ENCODE measurements at places on chromosomes 3 and 15.
A peak's percentile ranks its signal among the peaks of the same experiment; 100 is the strongest.

- DNase-seq, result no peak
Measured at GRCh38 chr3:45601156-45601555, 6.6 kb downstream of the LIMD1 start.

DNA sequence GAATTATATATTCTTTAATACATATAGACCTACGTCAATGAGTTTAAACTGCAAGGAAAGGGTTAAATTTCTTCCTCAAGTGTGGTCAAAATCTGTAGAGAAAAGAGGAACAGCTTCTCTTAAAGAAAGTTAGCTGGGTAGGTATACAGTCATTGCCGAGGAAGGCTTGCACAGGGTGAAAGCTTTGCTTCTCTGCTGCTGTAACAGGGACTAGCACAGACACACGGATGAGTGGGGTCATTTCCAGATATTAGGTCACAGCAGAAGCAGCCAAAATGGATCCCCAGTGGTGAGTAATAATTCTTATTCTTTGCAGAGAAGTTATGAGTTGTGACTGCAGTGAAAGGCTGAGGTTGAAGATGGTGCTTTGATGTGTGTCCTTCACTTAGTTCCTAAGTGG lies at the start of gene CD86:
CD86 (plus strand) TSS at position 148 of the 400 bp plus-strand sequence; CDS start at position 276, 128 bp downstream.
- no peak for DNase-seq

- DNase-seq, result no peak
Measured at GRCh38 chr15:25347707-25348106, 91.1 kb downstream of the UBE3A start.

DNA sequence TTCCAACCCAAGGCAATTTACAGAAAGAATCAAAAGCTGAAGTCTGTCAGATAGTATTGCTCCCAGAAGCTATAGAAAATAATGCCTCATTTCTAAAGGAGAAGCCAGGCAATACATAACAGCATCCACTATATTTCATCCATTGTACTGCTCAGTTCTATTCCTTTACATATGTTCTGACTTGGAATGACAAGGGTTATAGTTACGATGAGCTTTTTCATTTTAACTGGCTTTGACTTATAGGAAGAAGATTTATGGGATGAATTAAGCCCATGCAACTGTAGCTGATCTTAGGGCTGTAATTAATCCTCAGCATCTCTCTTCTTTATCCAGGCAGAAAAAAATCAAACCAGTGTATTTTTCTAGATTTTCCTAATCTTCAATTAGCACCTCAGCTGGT lies 676.3 kb upstream of the CCDC54 start:
- no peak for DNase-seq

DNA sequence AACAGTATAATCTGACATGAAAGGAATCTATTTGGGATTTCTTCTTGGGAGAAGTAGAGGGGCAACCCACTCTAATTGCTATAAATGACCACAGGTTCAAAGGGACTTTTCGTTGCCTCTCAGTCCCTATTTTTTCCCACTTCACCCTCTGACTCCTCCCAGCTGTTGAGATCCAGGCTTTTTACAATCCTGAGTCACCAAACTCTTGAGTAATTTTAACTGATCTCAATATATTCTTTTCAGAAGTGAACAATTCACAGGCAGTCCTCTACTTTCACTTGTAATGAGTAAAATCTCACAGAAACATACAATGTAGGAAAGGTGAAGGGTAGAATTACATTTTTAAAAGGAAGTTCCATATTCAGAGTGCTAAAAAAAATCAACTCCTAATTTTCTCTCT lies 44.6 kb downstream of the EIF4E3 start:
- DNase-seq, result no peak

DNA sequence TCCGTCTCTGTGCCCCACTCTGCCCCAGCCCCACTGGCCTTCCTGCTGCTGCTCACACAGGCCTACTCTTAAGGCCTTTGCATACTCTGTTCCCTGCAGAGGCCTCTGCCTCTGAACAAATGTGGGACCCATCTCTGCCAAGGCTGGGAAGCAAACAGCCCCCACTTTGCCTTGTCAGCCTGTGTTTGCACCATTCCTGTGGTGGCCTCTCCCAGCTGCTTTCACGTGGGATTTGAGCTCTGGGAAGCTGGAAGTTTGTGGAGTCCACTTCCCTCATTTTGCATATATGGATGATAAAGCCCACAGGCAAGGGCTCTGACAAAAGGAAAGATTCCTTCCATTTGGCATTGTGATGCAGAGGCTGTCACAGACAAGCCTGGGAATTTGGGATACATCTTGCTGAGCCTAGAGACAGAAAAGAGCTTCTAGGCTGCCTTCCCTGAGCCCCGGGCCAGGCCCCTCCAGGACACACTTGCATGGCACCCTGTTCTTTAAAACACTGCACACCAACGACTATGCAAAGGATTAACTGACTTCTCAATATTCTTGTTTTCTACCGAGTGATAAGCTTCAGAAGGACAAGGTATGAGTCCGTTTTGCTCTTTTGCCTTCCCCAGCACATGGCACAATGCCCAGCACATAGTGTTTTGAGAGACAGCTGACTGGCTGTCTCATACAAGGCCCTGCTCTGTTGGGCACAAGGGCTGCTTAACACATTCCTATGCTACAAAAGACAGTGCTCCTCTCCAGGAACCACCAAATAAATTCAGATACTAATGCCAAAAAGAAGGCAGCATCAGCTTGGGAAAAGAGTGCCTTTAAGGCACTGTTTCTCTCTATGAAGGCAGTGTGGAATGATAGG lies 120.7 kb upstream of the TOPAZ1 start:
- no peak for DNase-seq

- no peak for DNase-seq
Measured at GRCh38 chr3:101084404-101084803, 91.2 kb upstream of the ABI3BP start.

DNA sequence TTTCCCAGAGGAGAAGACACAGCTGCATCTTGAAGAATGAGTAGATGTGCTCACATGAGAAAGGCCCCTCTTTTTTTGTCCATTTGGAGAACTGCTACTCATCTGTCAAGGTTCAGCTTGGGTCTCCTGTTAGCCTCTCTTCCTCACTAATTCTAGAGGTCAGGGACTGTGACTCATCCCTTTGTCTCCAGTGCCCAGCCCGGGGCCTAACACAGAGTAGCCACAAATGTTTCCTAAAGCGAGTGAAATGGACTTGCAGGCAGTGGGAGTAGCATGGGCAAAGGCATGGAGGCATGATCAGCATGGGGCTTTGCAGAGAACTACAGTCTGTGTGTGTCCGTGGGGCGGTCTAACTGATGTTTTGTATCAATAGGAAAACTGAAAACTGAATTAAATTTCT lies 33.9 kb upstream of the MRPS22 start:
- no peak for DNase-seq

DNA sequence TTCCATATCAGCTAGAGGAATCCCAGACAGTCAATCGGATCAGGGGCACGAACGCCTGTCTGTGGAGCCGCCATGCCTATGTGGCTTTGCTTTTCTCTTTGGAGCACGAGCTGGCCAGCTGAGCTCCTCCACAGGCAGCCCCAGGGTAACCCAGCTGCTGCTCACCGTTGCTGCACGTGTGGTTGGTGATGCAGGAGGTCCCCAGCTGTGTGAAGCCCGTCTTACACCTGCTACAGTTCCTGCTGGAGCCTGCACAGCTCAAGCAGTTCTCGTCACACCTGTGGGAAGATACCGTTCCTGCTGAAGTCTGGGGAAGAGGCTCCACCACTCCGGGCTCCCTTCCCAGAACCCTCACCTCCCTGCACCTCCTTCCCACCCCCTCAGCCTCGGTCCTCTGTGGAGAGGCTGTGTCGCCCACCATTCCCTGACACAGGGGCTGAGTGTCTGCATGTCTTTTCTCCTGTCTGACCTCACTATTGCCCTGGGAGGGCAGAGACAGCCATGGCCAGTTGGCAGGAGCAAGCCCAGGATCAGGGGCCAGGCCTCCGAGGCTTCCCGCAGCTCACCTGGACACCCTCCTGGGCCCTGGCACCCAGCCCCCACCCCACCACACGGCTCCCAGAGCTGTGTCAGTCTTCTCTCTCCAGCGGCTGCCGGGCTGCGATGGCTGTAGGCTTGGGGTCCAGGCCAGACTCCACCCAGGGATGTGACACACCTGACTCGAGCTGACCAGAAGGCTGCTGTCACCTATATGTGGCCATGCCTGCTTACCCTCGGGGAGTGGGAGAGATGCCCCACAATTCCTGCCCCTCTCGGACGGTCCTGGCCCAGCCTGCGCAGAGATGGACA lies 12.2 kb upstream of the SNRPA1 start:
- DNase-seq, result no peak

GRCh38 chr15:31501536-31502157 lies 175.0 kb downstream of the KLF13 start:
- DNase-seq, result no peak

- no peak for DNase-seq
Measured at GRCh38 chr15:78182821-78183220, 33.7 kb downstream of the IDH3A start.

- no peak for DNase-seq
Measured at GRCh38 chr3:116265320-116265695, 180.0 kb downstream of the LSAMP start.

DNA sequence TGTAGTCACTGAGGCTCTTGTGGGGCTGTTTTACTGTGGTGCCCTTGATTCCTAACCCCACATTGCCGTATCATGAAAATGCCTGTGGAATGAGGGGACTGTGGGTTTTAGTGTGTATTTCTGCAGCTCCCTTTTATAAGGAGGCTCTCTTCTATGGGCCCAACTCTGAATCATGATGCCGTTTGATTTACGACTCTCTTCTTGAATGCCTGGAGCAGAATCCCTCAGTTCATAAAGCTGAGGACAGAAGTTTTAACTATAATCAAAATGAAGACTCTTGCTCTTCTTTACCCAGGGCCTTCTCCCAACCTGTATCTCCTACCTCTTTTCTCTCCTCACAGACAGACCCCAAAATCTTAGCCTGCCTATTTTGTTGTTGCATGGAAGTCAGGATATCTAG lies 109.5 kb downstream of the RARB start:
- no peak for DNase-seq

- no peak for DNase-seq
Measured at GRCh38 chr3:150248888-150249681, 159.0 kb upstream of the TSC22D2 start.

- no peak for DNase-seq
Measured at GRCh38 chr3:15256861-15257341, 50.9 kb downstream of the CAPN7 start.

- no peak for DNase-seq
Measured at GRCh38 chr3:17090280-17090983, 205.7 kb downstream of the PLCL2 start.

GRCh38 chr3:48503401-48504050 lies 448 bp downstream of the SHISA5 start:
- DNase-seq, result peak; percentile 31

DNA sequence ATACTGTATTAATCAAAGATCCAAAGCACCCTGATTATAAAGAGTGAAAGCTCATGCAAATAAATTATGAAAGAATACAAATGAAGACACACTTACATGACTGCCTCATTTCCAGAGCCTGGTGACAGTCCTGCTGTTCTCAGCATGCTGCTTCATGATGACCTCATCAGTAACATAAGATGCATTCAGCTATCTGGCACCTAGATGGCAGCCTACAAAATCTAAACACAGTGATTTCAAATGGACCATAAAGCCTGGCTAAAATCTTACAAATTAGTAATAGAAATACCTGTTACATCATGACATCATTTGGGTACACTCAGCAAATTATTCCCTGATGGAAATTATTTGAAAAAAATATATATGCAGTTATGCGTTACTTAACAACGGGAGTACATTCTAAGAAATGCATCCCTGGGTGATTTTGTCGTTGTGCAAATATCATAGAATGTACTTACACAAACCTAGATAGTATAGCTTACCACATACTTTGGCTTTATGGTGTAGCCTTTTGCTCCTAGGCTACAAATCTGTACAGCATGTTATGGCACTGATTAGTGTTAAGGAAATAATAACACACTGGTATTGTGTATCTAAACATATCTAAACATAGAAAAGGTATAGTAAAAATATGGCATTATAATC lies 207.2 kb downstream of the EPHA3 start:
- no peak for DNase-seq

DNA sequence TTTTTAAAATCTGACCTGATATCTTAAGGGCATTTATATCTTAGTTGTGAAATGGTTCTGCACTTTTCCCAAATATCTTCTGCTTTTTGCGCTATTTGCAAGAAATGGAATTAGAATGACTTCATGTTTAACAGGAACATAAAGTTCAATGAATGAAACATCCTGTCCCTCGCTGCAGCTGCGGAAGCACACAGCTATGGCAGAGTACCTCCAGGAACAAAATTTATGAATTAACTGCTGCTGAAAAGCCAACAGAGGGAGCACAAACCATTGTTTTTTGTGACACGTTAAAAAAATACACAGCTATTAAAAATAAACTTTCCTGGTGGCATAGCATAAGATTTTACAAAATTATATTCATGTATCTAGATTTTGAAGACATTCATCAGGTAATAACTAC lies 404.4 kb upstream of the MDFIC2 start:
- DNase-seq, result no peak

- DNase-seq, result peak; percentile 36
Measured at GRCh38 chr3:152183473-152183872, 85.3 kb upstream of the MBNL1 start.

GRCh38 chr3:76873532-76874242 lies 166.2 kb upstream of the ROBO2 start:
- DNase-seq, result no peak

DNA sequence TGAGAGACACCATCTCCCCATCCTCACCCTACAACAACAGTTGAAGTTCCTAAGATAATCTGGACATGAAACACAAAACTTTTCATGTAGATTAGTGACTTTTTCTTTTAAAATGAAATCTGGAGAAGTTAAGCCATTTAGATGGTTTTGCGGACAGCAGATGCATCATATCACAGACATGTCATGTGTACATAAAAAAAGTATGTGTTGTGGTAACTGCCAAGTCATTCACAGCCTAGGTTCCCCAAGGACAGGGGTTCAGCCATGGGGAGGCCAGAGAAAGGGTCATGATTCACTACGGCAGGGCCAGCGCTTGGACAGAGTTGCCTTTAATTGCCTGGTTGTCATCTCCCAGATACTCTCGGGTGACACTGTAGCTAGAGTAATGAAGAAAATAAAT lies 163.2 kb downstream of the PDZRN3 start:
- DNase-seq, result no peak
